ENCODE measurements at places on chromosomes 7 and 10. TPM values are rescaled to one million over a fixed set of nuclear protein-coding genes. Genes with fewer than 3 reads are reported as not detected.

DNA sequence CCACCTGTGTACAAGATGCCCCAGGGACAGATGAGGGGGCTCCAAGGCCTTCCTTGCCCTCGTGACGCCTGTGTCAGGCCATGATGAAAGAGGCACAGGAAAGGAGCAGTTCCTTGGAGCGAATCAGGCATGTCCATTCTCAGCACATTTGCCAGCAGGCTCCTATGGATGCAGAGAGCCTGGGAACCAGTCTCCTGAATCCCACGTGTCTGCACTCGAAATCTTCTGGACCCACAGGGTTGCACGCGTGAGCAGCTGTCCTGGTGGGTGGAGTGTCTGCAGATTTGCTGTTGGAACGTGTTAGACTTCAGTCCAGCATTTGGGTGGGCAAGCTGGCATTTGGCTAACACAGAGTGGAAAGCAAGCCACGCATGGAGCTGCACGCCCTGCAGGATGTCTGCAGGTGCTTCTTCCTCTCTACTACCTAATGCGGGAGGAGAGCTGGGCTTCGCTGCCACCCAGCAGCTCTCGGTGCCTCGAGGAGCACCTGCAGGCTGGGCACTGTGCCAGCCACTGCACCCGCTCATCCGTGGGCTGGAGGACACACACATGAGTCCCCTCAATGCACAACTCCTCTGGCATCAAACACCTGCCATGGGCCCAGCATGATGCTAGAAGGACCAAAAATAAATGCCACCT lies 140.7 kb downstream of the PAXIP1 start:
- DNase-seq = no peak

DNA sequence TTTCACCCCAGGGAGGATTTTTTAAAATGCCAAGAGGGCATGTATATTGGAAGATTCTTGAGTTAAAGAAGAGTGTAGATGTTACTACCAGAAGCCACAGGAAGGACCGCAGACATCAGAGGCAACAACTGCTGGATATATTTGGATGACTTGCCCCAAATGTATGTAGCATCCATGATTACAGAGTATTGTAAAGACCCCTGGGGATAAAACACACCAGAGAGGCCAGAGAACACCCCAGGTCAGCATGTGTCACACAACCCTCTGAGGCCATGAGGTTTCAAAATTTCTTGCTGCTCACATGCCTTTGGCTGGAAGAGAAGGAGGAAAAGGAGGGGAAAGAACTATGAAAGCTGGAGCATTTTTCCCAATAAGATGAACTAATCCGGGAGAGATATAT lies 108.0 kb upstream of the LSM8 start:
- no peak for DNase-seq

GRCh38 chr7:8113184-8113583 lies 144.6 kb downstream of the GLCCI1 start:
- no peak for DNase-seq

- peak; percentile 43 for DNase-seq
Measured at GRCh38 chr10:61662794-61663259, at the start of gene CABCOCO1. Gene CABCOCO1 (plus strand): TSS chr10:61662929. CDS start chr10:61662973, 44 bp downstream.

AZGP1 gene
- total RNA-seq = 0.58 TPM
